GM12878 (cell line): ENCODE measurements at places on chromosomes 4 and X. TPM values are rescaled to one million over a fixed set of nuclear protein-coding genes. Genes with fewer than 3 reads are reported as not detected.

DNA sequence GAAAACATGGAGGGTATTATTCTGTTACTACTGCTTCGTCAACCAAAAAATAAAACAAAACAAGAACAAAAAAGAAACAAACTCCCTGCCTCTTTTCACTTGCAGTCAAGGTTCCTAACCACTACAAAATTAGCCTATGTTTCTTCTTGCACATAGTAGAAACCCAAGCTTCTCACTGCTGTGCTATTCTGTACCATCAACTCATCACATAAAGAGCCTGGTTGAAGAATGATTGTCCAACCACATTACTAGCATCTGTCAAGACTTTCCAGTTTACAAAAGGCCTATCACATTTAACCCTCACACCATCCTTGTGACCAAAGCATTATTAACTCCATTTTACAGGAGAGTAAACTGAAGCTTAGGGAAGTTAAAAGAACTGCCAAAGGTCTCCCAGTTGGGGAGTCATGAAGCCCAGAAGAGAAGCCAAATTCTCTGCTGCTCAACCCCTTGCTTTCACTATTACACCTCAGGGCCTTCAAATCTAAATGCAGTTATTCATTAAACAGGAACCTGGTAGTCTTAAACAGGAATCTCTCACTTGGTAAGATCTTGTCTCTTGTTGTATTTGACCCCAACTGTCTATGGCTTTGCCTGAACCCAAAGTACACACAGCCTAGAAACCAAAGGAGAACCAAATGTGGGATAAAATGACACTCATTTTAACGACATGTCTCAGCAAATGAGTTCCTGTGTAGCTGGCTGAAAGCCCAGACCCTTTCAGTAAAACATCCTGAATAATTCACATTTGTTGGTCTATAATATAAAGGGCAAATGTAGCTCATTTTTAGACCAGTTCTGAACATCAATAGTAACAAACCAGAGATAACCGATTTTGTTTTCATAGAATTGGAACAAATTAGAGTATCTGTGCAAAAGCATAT, 8.6 kb downstream of the F9 start:
- DNase-seq: no peak

- no peak for DNase-seq
Observed at GRCh38 chrX:73206366-73206765, 8.3 kb downstream of the NAP1L2 start.

DNA sequence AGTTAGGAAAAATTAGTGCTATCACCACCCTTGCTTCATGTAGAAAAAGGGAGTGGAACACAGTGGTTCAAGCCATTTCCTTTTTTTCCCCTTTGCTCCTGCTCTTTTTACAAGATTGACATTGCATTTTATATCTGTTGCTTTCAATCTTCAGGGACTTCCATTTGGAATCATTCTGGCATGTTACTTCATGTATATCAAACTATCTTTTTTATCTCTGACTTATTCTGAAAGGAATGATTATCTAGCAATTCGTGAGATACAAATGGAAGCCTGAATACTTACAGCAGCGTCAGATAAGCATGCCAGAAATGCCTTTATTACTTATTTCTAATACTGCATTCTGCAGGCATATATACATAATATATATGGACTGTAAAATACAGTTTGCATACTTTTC, 20.4 kb downstream of the ADGRL3 start:
- no peak for DNase-seq

- DNase-seq: no peak
Observed at GRCh38 chrX:153438532-153438931, 7.3 kb downstream of the TREX2 start.

GRCh38 chr4:6926681-6927478, 17.3 kb downstream of the TBC1D14 start:
- DNase-seq: no peak

GRCh38 chr4:101418055-101418454, 70.7 kb upstream of the PPP3CA start:
- peak; percentile 51 for DNase-seq

- no peak for DNase-seq
Observed at GRCh38 chr4:55132775-55133174, 7.4 kb upstream of the KDR start.

DNA sequence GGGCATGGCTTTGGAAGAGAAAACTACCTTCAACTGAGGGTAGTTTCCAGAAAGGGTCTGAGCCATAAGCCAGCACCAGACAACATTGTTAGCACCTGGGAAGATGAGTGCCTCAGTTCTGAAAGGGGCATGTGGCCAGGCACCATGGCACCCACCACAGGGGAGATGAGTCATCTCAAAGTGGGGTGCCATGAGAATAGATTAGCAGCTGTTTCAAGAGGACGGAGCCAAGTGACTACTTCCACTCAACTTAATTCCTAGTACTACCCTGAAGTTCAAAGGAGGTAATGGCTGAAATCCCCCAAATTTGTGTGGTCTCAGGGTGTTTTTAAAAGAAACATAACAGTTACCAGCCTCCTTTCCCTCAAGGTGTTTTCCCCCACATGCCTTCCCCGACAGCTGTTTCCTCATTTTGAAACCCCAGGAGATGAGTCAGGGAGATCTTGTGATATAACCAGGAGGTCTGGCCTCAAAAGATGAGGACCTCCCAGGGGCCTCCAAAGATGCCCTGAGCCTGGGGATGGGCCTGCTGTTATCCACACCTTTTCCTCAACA, 27.8 kb upstream of the FTHL17 start:
- peak; percentile 77 for DNase-seq

GRCh38 chr4:156961196-156962057, 10.2 kb downstream of the PDGFC start:
- DNase-seq: no peak

GRCh38 chr4:336099-336892, 1.3 kb upstream of the ZNF141 start:
- no peak for DNase-seq

The DNASE1L1 gene
- 13.5 and 14.6 TPM in 2 replicates for total RNA-seq

The GAGE13 gene
- not detected in 2 replicates for total RNA-seq

The CXCL9 gene
- 0.19 and 0.21 TPM in 2 replicates for total RNA-seq

The TBC1D14 gene
- 32.1 and 38.1 TPM in 2 replicates for total RNA-seq

The PLXNB3 gene
- 0.21 and 0.53 TPM in 2 replicates for total RNA-seq

The FOXP3 gene
- 0.21 and 0.24 TPM in 2 replicates for total RNA-seq

The LPAR4 gene
- total RNA-seq: not detected in 2 replicates

The MAGEA2 gene
- not detected in 2 replicates for total RNA-seq

The FABP2 gene
- not detected in 2 replicates for total RNA-seq
